AG10803 (cell line): ENCODE measurements at places on chromosomes 1 and 21.

GRCh38 chr1:198809247-198809646, 170.4 kb downstream of the PTPRC start:
- peak; percentile 40 for DNase-seq

DNA sequence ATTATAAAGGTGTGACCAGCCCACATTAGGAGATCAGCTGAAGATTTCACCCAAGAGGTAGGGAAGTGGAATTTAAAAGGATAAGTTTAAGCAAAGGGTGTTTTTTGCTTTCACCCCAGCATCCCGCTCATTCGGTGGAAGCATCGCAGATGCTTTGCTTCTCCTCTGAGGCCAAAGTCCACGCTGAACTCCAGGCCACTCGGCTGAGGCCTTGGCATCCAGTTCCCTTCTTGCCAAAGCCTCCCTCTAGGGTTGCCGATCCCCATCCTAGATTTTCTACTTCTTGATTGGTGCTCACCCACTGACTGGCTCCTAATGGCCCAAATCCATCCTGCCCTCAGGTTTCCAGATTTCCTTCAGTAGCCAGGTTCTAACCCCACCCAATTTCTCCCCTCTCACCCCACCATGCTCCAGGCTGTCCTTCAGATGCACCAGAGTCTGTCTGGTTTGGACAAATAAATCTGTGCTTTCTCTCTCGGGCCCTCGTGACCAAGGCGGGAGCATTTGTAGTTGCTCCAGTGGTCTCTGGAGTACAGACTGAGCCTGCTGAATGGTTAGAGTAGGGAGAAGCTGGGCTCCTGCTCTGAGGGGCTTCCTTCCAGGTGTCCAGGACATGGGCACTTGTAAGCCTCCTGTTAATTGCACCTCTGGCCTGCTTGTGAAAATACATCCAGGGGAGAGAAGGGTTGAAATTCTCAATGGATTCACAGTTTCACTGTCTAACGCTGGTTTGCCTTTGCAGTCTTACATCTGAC, 193.2 kb downstream of the C1orf94 start:
- no peak for DNase-seq

- no peak for DNase-seq
These were observed 6.3 kb downstream of the BTG2 start for GRCh38 chr1:203311368-203312301.

DNA sequence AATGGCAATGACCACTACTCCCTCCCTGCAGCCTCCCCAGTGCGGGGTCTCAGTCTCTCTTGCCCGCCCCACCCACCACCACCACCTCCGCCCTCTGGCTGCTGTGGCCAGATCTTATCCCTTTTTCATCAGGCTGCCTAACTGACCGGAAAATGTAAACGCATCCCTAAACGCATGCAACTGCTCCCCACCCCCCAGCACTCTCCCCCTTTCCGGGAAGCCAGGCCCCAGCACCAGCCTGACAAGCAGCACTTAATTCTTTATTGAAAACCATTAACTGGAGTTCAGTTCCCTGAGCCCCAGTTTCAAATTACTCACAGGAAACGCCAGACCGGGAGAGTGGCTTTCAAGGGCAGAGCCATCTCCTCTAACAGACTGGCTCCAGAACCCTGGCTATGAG, 147.7 kb downstream of the DMRTA2 start:
- no peak for DNase-seq
